Ammon's horn (tissue), 1 donor: ENCODE measurements at places on chromosomes 2 and 18.

GRCh38 chr2:14633061-14633460 lies 544 bp downstream of the LRATD1 start:
- peak; percentile 24 for DNase-seq

DNA sequence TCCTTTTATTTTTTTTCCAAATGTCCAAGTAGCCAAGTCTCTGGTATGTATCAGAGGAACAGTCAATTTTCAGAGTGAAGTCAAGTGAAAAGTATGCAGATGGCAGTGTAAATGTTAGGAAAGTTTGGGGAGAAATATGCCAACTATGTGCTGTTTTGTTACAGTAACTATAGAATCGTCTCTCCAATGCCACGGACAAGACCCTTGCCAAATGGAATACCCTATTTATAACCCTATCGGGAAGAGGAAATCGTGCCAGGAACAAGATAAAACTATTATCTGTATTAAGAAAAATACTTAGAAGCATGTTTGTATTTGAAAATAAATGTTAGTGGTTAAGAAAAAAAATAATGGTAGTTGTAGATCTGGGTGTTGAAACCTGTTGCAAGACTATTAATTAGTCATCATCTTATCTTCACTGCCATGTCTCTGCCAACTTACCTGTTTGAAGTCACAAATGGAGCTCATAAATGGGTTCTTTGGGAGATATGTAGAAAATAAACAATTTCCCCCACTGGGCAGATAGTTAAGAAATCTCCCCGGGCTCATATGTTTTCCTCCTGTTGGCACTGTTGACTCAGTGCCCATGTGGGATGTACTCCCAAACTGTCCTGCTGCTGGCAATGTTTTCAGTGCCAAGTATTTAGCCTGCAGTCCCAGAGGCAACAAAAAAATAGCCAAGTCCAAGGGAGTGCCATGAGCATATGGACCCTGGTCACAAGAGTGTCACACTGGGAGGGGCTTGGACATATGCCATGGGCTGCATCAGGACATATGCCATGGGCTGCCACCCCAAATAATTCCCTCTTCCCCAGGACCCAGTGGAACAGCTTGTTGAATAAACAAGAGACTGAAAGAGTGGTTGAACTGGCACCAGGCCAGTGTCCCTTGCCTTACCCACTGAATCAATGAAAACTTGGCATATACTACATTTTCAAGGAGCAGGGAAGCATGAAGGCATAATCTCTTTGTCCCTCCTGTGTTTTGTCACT lies 366.9 kb downstream of the OSR1 start:
- peak; percentile 44 for DNase-seq

DNA sequence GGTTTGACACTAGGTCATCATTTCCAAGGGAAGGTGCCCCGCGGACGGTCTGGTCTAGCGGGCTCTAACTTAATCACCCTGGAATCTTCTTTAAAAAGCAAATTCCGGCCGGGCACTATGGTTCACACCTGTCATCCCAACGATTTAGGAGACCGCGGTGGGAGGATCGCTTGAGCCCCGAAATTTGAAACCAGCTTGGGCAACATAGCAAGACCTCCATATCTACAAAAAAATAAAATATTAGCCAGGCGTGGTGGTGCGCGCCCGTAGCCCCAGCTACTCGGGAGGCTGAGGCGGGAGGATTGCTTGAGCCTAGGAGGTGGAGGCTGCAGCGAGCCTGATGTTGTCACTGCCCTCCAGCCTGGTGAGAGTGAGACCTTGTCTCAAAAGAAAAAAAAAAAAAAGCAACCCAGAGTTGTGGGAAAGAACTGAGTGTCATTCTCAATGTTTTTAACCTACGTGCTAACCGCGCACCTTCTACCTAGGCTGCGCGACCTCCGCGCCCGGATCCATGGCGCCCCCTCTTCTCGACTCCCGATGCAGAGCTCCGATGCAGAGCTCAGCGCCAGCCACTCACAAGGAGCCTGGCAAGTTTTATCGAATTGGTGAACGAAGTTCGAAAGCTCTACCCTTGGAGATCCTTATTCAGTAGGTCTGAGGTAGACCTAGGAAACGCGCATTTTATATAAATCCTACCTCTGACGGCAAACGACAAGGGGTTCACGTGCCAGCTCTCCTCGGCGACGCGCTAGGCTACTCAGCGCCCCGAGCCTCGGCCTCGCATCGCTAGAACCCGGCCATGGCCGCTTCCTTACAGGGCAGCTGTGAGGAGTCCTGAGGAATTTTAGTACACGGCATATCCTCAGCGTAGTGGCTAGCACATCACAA lies 888 bp upstream of the TWSG1 start:
- DNase-seq: no peak

DNA sequence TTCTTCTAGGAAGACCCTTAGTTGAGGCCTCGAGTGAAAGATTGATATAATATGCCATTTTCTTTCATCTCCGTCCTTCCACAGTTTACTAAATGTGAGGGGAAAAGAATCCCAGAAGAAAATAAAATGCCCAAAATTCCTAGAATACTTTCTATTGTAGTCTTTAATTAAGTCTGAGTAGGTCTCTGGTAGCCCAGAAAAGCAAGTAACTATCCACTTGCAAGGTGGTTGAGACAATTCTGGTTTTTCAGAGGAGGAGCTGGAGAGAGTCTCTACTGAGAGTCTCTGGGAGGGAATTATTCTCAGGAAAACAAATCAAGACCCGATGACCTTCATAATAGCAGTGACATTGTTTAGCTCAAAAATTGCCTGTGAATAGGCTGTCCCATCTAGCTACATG lies 63.9 kb upstream of the TTC39C start:
- no peak for DNase-seq

- no peak for DNase-seq
Measured at GRCh38 chr2:28247290-28247689, 145.4 kb upstream of the FOSL2 start.

- no peak for DNase-seq
Measured at GRCh38 chr2:169160926-169161481, 91.6 kb downstream of the DHRS9 start.

GRCh38 chr2:101463911-101464641 lies 10.8 kb downstream of the RFX8 start:
- no peak for DNase-seq

DNA sequence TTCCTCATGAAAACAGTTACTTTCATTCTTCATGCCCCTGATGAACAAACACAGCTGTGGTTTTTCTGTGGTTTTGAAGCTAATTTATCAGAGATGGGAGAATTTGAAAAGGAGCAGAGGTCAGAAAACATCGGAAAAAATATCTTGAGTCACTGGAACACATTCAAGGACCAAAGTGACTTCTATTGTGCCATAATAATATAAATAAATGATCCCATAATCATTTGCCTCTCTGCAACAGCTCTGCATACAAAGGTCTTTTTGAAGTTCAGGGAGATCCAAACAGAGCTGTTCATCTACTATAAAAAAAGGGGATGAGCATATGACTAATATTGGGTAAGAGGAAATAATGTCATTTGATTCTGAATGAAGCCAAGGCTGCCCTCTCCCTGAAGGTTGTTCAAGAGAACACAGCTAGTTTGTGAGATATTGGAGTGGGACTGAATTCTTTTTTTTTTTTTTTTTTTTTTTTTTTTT lies 201.3 kb upstream of the GALNT5 start:
- no peak for DNase-seq

GRCh38 chr18:58691256-58691655 lies 20.0 kb downstream of the MALT1 start:
- no peak for DNase-seq

- no peak for DNase-seq
Measured at GRCh38 chr18:34364699-34365098, 140.0 kb upstream of the NOL4 start.

DNA sequence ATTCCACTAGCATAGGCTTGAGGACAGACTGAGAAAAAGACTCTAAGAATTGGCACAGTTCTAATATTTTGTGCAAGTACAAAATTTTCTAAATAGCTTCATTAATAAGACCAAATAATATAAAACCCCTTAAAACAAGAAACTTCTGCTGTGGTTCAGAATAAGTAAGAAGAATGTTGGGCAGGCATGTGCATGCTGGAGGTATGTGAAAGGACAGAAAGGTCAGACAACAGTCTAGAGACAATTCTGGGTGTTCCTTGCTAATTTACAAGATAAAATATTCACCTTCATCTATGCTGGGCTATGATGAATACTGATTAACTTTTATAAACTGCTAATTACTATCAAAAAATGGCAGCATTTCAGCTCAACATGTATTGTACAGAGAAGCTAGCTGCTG lies 14.9 kb downstream of the CEBPZOS start:
- no peak for DNase-seq

- DNase-seq: peak; percentile 6
Measured at GRCh38 chr2:198657512-198658121, 800.1 kb downstream of the SATB2 start.

DNA sequence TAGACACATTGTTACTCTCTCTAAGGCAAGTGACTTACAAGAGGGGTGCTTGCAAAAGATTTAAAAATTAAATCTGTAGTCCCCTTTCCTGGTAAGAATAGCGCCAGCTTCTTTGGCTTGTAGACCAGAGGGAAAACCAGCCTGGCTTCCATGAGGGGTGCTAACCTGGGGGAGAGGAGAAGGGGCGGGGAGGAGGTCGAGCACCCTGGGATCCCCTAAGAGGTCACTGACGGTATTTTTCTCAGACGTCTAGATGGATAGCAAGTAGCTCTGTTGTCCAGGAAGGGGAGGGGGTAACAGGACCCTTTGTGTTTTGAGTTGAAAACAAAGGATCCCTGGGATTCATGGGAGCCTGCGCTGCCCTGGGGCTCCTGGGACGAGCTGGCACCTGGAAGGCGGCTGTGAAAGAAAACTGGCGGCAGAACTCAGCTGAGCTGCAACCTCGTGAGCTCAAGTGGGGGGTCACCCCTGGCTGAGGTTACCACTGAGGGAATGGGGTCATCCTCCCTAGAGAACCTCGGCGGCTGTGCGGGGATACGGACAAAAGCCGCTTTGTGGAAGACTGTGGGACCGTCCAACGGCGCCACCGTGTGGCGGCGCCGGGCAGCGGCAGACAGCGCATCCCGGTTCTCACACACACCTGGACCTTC lies 37.8 kb upstream of the MRPL19 start:
- DNase-seq: peak; percentile 72

DNA sequence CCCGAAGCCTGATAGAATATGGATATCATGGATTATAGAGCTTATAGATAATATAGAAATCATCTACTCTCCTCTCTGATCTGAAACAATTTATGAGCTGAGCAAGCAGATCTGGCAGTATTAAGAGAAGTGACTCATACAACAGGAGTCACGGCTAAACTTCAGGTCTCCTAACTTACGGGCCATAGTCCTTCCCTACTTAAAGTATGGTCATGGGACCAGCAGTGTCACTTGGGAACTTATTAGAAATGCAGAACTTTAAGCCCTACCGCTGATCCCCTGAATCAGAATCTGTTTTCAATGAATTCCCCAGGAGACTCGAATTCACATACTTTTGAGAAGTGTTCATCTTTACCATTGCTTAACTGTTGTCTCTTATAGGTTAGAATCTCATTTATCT lies 195.7 kb upstream of the FANCL start:
- no peak for DNase-seq

DNA sequence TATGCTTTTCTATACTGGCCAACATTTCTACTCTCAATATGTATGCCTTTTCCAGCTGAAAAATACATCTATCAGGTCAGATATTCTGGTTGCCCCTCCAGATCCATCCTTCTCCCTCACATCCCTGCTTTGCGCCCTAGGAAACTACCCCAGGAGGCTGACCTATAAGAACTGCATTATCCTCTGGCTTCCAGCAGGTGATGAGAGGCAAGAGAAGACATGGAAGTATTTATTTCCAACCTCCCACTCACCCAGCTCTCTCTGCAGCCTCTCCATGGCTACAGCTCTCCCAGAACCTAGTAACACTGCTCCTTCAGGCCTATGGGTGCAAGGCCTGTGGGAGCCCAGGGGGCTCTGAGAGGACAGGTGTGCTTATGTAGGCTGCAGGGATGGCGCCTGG lies 42.9 kb downstream of the ARID5A start:
- no peak for DNase-seq

DNA sequence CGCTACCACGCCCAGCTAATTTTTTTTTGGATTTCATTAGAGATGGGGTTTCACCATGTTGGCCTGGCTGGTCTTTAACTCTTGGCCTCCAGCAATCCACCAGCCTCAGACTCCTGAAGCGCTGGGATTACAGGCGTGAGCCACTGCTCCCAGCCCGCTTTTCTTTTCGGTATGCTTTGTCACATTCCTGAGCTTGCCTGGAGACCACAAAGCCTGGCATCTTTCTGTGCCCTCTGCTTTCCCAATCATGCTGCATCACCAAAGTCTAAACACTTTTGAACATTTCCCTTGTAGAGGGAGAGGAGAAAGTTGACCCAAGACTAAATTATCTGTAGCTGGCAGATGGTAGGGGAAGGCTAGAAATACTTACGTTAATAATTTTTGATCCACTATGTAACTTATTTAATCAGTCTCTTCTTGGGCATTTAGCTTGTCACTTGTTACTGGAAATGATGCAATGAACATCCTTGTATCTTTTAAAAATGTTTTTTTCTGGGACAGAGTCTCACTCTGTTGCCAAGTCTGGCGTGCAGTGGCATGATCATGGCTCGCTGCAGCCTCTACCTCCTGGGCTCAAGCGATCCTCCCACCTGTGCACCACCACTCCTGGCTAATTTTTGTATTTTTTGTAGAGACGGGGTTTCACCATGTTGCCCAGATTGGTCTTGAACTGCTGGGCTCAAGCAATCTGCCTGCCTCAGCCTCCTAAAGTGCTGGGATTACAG lies 2.7 kb upstream of the NPC1 start:
- no peak for DNase-seq

- no peak for DNase-seq
Measured at GRCh38 chr2:96146881-96147592, 1.8 kb upstream of the DUSP2 start.

DNA sequence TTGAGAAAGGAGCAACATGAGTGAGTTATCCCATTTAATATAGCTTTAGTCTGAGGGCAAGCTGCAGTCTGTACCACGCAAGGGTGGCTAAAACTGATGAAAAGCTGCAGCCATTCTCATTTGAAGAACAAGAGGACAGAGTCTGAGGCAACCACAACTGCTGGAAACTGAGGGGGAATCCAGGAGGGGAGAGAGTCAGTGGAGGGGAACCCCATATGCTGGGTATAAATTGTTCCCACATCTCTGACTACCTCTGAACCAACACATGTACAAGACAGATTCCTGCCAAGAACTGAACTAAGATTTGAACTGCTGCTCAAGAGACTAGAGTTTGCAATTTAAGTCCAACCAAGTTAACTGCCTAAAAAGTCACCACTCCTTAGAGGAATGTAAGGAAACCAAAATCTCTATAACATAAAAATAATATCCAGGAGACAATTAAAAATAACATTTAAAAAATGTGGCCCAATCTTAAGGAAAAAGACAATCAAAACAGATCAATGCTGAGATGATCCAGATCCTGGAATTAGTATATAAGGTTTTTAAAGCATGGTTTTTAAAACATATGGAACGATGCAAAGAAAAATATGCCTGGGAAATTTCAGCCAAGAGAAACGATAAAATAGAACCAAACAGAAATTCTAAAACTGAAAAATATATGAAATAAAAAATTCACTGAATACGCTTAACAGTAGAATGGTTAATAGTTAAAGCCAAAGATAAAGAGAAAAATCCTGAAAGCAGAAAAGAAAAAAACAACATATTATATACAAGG lies 11.2 kb downstream of the CWC22 start:
- DNase-seq: no peak

GRCh38 chr2:179591690-179592089 lies 269.7 kb downstream of the ZNF385B start:
- no peak for DNase-seq

GRCh38 chr2:237096911-237097310 lies 11.2 kb downstream of the COPS8 start:
- DNase-seq: no peak
